ENCODE measurements at places on chromosomes 6 and 20.

GRCh38 chr6:25452031-25452430 is 172.9 kb downstream of the CARMIL1 start:
- no peak for DNase-seq

- peak; percentile 38 for DNase-seq
Observed at GRCh38 chr6:49551078-49551865, 804 bp downstream of the C6orf141 start.

GRCh38 chr6:47071681-47072080 is 29.5 kb upstream of the ADGRF1 start:
- no peak for DNase-seq

DNA sequence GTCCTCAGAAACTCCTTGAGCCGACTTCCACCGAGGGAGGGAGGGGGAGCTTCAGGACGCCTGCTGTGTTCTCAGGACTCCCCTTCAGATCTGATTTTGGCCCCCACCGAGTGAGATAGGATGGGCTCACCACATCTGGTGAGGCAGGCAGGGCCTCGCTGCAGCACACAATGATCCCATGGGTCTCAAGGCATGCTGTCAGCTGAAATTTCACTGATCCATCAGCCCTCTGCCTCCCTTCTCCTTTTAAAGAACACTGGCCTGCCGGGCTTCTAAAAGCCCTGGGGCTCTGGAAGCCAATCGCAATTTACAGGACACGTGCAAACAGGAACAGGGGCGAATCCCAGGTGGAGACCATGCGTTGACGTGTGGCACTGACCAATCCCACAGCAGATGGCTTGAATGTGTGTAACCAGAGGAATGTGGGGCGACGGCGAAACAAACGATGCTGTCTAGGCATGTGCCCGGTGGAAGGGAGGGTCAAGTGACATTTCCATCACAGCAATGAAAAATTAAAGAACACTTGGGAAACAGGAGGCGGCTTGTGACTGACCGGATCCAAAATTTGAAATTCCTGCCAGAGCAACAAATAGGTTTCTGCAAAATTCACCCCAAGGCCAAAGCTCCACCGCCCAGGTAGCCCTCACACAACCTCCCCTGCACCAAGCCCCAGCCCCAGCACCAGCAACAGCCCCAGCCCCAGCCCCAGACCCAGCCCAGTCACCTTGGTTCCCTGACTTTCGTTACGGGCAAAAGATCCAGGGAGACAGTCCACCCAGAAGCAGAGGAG is 167.1 kb upstream of the ZNF337 start:
- DNase-seq: no peak

- no peak for DNase-seq
Observed at GRCh38 chr6:51626391-51626790, 461.0 kb downstream of the PKHD1 start.

- peak; percentile 47 for DNase-seq
Observed at GRCh38 chr6:43070028-43070632, 6.0 kb upstream of the PTK7 start.

GRCh38 chr6:144284783-144285547 is at the start of gene UTRN:
Gene UTRN, plus strand, starts transcription at chr6:144285335. Its CDS starts 6,494 bp downstream, at chr6:144291829.
- DNase-seq: peak; percentile 1

- no peak for DNase-seq
Observed at GRCh38 chr6:143707697-143708096, 29.9 kb downstream of the PHACTR2 start.

DNA sequence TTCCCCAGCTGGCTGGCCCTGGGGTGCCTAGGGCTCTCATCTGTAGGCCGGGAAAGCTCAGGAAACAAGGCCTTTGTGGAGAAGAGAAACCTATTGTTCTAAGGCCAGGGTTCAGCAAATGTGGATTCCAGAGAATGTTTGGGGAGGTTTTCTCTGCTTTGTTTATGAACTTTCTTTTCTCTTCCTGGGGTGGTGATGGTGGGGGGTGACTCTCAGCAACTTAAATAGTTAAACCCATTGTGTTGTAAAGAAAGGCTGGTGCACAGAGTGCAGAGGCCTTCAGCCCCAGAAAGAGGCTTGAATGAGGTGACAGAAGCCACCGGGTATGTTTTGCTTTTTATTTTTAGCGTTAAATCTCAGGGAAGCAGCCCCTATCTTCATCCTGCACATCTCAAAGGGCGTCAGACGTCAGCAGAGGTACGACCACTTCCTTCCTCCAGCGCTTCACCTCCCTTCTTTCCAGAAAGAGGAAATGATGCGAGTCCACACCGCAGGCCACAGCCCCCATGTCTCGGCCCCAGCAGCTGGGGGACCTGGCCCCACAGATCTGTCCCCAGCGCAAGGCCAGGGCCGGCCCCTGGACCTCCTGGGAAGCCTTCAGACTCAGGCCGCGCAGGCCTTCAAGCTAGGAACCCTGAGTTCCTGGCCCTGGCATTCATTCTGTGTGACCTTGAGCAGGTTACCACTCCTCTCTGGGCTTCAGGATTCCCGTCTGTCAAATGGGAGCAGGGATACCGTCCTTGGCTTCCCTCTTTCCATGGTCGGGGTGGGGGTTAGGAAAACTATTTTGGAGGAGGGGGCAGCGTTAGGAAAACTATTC is 605 bp upstream of the PPP1R16B start:
- DNase-seq: no peak

DNA sequence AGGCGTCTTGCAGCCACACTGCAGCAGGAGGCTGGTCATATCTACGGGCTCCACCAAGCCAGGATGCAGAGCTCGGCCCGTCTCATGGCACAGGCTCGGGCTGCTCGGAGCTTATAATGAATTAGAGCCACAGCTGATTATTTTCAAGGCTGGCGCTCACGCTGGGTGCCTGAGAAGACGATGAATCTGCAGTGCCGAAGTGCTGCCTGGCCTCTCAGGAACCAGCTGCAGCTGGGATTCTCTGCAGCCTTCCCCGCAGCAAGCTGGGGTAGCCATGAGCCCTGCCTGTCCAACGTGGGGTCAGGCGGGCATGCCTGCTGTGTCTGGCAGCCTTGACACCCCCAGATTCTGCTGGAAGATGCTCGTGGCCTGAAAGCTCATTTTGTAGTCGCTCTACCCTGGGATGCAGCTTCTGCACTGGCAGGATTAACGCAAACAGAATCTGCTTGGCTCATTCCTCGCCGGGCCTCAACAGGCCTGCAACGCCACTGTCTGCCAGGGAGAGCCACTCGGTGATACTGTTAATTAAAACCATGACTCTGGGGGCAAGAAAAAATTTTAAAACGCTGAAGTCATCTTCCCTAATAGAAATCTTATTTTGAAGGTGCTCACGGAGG is 104.3 kb downstream of the CDH26 start:
- no peak for DNase-seq

DNA sequence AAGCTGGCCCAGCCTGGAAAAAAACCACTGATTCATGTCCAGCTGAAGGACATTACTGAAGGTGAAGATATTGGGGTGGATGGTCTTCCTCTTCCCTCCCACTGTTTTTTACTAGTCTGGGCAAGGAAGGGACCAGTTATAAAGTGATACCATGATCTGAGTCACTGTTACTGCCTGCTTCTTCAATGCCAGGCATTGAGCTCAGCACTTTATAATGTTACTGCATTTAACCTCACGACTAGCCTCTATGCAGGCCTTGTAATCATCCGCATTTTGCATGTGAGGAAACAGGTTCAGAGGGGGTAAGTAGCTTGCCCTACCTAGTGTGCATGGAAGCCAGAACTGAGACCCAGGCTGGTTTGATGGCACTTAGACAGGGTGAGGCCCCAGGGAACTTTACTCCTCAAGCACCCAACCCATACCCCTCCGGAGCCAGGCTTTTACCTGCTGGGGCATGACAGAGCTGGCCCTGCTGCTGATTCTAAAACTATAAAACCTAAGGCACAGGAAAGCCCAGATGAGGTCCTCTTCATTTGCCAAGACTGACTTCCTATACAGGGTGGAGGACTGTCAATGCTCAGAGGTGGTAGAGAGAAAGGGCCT is 11.0 kb upstream of the KCNK5 start:
- no peak for DNase-seq

GRCh38 chr6:136607932-136608772 is 57.9 kb upstream of the MAP7 start:
- peak; percentile 39 for DNase-seq

GRCh38 chr6:105793130-105793529 is 293.0 kb upstream of the PRDM1 start:
- no peak for DNase-seq

GRCh38 chr20:49136817-49137571 is 51.1 kb downstream of the STAU1 start:
- DNase-seq: no peak

- no peak for DNase-seq
Observed at GRCh38 chr6:43481075-43481474, 3.7 kb downstream of the TJAP1 start.

Measured in NCI-H510A treated with DMSO at 0.1 percent for 48 hours (cell line).